ENCODE measurements at places on chromosomes 3 and 15.

GRCh38 chr3:15181963-15182362 is 24.1 kb upstream of the CAPN7 start:
- no peak for DNase-seq

- DNase-seq: peak; percentile 20
Observed at GRCh38 chr15:90412356-90413194, 24.5 kb downstream of the IQGAP1 start.

DNA sequence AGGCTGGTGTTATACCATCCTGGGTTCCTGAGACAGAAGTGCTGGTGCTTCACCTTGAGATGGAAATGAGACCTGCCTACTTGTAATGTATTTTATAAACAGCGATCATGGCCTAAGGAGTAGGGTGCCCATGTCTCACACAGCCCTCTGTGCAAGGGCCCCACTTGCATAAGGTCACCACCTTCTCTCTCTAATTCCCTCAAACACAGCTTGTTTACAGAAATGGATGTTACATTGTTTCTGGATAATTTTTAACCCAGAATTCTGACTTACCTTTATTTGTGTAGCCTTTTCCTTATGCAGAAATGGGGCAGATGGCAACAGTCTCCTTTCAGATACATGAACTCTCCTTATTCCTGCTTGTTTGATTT is 95.1 kb upstream of the UMPS start:
- no peak for DNase-seq

DNA sequence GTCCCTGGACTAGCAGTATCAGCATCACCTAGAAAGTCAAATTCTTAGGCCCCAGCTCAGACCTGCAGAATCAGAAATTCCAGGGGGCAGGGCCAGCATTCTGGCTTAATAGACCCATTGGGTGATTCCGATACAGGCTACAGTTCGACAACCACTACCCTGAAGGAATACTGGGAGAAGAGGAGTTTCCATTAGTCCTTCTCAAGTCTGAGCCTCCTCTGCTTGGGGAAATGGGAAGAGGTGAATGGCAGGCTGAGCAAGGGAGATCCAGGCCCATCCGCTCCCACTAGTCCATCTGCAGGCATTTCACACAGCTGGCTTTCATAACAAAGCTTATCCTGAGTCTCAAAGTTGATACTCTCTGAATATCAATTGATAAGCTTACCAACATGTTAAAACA is 69.1 kb downstream of the MECOM start:
- no peak for DNase-seq

- DNase-seq: peak; percentile 36
Observed at GRCh38 chr3:133506215-133506901, 67.1 kb upstream of the CDV3 start.

DNA sequence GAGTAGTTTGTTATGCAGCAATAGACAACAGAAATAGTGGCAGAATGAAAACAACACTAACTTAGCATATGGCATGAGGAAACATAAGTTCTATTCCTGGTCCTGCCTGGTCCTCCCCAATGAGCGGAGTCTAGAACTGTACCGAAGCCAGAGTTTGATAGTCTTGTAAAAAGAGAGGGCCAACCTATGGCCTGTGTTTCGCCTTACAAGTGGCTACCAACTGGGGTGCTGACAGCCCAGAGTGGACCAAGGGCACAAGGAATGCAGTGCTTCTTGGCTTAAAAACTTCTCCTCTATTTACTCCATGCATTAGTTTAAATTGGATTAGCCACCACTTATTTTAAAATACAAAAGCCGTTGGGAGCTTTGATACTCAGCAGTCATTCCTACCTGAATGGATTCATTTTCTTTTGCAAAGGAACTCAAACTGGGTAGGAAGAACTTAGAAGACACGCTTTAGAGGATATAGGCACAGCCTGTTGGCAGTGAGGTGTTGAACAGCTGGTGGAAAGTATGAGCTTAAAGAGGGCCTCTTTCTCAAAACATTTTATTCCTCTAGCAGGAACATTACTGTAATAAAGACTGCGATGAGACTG is 302.9 kb downstream of the PLCL2 start:
- DNase-seq: no peak

GRCh38 chr3:58635371-58636285 is 30.9 kb downstream of the FAM3D start:
- DNase-seq: no peak

GRCh38 chr3:8387571-8387970 is 114.1 kb upstream of the LMCD1 start:
- no peak for DNase-seq

DNA sequence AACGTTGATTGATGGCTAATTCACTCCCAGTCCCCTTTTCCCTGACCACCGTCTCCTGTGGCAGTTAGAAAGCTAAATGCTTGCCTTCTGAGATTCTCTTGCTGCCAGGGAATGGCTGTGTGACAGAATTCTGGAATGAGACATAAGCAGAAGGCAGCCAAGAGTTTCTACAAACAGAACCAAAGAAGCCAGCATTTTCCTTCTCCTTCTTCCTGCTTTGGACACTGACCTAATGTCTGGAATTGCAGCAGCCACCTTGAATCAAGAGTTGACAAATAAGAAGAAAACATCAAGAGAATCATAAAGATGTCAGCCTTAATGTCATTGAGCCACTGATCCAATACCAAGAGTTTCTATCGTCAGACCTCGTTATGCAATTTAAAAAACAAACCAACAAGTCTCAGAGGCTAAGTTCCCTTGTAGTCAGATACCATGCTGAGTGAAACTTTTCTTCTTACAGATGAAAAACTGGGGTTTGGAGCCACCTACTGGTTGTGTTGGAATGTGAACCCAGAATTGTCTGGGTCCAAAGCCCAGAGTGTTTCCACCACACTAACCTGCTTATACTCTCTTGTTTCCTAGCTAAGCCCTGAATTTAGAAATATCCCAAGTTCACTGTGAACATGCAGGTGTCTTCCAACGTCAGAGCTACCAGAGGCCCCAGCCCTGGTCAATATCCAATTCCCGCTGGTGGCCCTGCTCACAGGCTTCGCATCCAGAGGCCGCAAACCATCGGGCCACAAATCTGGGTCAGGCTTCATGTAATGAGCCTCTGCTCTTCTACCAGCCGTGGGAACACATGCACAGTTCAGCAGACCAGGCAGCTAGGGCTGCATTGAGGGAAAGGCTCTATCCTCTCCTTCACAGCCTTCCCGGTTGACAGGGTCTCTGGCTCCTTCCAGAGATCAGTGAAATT is 42.5 kb downstream of the MCF2L2 start:
- DNase-seq: peak; percentile 74

- DNase-seq: no peak
Observed at GRCh38 chr3:53773021-53773436, 73.2 kb downstream of the CHDH start.

DNA sequence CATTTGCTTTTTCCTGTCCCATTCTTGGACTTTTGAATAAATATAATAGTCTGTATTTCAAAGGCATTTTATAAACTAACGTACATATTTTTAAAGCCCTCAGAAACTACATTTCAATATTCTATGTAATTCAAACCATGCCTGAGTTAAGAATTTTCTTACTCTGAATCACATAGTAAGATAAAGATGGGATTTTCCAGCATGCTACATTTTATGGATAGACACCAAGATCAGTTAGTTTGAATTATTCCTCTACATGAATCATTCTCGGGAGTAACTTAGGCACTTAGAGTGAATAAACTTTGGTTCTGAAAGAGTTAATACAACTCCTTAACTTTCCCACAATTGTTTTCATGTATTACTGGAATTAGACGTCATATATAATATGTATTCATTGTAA is 713.3 kb upstream of the CBLB start:
- DNase-seq: no peak

DNA sequence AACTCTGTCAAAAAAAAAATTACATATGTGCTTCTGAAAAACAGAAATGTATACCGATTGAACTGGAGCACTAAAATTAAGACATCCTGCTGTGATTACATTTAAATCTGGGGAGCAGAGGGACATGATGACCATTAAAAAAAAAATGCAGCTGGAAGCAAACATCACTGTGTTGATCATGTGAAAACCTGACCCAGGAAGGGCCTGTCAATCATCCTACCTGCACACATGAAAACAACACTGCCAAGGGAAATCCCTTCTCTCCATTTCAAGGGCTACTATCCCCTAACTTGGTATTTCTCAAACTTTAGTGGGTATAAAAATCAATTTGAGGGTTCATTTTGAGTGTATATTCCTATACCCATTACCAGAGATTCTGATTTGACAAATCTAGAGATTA is 719.9 kb upstream of the CBLB start:
- no peak for DNase-seq

- DNase-seq: no peak
Observed at GRCh38 chr3:159919873-159920272, 68.8 kb upstream of the IL12A start.

DNA sequence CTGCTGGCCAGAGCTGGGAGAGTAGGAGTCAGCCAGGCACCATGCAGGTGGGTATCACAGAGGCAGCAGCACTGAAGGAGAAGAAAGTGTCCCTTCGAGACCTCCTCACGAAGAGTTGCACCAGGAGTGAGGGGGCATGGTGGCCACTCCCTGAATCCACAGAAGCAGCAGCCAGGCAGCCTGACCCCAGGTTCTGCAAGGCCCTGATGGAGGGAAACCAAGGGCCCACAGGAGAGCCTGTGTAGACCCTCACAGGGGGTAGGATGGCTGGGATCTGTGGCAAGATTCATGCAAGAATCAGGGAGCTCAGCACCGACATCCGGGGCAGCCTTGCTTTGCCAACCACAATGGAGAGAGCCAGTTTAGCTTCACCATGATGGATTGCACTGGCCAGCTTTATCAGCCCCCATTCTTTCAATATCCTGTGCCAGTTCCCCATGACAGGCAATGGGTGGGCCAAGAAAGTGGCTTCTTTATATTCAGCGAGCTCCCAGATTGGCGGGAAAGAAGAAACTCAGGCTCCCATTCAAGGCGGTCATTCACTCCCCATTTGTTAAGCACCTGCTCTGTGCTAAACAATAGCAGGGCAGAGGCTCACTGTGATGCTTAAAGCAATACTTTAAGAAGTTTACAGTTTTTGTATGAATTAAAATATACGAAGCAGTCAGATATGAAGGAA is 33.5 kb upstream of the TBC1D21 start:
- no peak for DNase-seq

GRCh38 chr15:98331676-98332075 is 316.7 kb upstream of the IGF1R start:
- DNase-seq: no peak

- no peak for DNase-seq
Observed at GRCh38 chr15:39330061-39330460, 250.8 kb upstream of the THBS1 start.

DNA sequence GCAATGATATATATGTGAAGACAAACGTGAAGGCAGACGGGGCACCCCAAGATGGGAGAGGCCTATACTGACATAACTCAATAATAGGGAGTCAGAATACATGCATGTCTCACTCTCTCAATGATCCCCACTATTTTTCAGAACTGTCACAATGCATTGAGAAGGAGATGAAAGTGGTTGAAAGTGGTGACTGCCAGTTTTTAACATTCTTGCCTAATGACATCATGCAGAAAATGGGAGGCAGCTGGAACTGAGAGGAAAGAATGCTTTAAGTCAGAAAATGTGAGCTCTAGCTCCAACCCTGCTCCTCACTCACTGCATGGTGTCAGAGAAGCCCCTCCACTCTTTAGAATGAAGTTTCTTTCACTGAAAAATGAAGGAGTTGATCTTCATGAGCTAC is 55.3 kb upstream of the P2RY1 start:
- no peak for DNase-seq

GRCh38 chr15:94056314-94056713 is 175.0 kb upstream of the MCTP2 start:
- DNase-seq: no peak

DNA sequence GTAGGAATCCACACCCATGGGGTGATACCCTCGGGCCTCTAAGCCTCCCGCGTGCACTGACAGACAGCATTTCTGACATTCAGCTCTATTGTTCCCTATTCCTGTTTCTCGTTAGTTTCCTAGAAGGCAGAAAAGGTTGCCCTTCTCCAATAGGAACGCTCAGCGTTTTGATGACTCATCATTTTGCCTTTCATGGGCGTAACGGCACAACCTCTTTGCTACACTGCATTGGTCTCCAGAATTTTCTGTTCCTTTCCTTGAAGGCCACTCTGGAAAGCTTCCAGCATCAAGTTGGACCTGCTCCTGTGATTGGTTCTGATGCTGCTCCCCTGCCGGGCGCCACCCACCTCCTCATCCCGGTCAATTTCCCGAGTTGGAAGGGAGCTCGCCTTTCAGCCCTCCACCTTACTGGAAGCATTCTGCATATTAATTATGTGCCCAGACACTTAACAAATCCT is 13.0 kb upstream of the TNK2 start:
- no peak for DNase-seq

DNA sequence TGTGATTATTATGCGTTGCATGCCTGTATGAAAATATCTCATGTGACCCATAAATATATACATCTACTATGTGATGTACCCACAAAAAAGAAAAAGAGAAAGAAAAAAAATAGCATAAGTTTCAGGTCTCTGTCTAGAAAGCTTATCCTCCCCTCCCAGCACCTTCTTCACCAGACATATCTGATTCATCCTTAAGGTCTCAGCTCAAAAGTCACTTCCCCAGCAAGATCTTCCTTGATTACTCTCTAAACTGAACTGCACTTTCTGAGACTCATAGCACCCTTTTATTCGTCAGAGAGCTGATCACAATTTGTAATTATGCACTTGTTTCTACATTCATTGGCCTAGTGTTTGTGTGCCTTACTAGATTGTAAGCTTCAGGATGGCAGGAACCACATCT is 11.1 kb upstream of the PTPN9 start:
- no peak for DNase-seq

DNA sequence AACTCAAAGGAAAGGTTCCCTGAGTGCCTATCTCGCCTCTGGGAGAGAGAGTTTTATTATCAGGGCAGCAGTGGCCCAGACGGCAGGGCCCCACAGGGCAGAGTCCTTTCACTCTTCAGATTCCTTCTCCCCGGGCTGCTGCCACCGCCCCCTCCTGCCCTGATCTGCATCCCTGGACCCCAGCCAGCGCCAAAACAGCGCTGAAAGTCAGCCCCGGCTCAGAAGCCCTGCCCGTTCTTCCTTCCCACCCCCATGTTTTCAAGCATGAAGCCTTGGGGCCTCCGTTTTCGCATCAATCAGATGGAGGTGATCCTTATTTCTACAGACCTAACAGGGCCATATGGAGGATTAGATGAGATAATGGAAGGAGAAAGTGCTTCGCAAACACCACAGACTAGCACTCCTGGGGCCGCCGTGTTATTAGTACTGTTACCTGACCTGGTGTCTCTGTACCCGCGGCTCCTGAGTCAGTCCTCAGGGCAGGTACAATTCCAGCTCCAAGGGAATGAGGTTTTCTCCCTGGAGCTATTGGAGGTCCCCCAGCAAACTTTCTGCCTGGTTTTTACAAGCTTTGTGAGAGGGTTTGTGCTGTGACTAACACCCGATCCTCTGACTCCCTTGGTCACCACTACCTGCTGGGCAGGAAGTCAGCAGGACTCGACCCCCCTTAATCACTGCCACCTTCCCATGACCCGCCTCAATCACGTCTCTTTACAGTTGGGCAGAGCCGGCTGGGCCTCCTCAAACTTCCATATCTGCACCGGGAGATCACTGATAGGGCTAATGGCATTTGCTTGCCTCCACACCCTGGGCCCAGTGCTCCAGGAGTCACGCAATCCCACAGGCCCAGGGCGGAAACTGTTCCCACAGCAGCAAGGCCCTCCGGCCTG is 39.5 kb upstream of the TSEN2 start:
- DNase-seq: no peak
